DND-41 (cell line): ENCODE measurements at places on chromosomes 12 and 14.

- H3K27ac ChIP-seq = peak overlapping the region; percentile 18
- no peaks in the 10 kb centered on the region for H3K27me3 ChIP-seq
- no peak for DNase-seq
- H3K4me1 ChIP-seq = no peaks in the 10 kb centered on the region
Observed at GRCh38 chr14:56271970-56272369, 153.8 kb downstream of the PELI2 start.

- no peaks in the 10 kb centered on the region for H3K27me3 ChIP-seq
- no peaks in the 10 kb centered on the region for H3K4me1 ChIP-seq
- no peak overlapping the region for H3K27ac ChIP-seq
- H3K36me3 ChIP-seq = peaks cover 36% of the 10 kb centered on the region
- DNase-seq = no peak
- no peak overlapping the region for H3K4me3 ChIP-seq
Observed at GRCh38 chr14:71625891-71626701, 306.1 kb upstream of the RGS6 start.

GRCh38 chr14:49940808-49941421 is 48.0 kb downstream of the ARF6 start:
- H3K4me1 ChIP-seq = peaks cover 19% of the 10 kb centered on the region
- no peaks in the 10 kb centered on the region for H3K36me3 ChIP-seq
- H3K4me3 ChIP-seq = no peak overlapping the region
- 0 out of 2 replicates have a peak overlapping the region, but pooled peaks have one; percentile 45 for H3K27ac ChIP-seq
- H3K27me3 ChIP-seq = no peaks in the 10 kb centered on the region
- DNase-seq = no peak

GRCh38 chr14:20969336-20969735 is 14.0 kb downstream of the RNASE2 start:
- no peak for DNase-seq
- no peaks in the 10 kb centered on the region for H3K36me3 ChIP-seq
- H3K4me3 ChIP-seq = no peak overlapping the region
- no peak overlapping the region for H3K27ac ChIP-seq
- peaks cover 17% of the 10 kb centered on the region for H3K4me1 ChIP-seq

GRCh38 chr14:95903165-95903564 is 26.5 kb downstream of the TUNAR start:
- no peaks in the 10 kb centered on the region for H3K4me1 ChIP-seq
- no peak overlapping the region for H3K4me3 ChIP-seq
- DNase-seq = no peak
- no peak overlapping the region for H3K27ac ChIP-seq
- H3K36me3 ChIP-seq = no peaks in the 10 kb centered on the region

- H3K27me3 ChIP-seq = no peaks in the 10 kb centered on the region
- H3K36me3 ChIP-seq = peaks cover 5% of the 10 kb centered on the region; the same call in 1 of the 2 replicates
- peak overlapping the region; percentile 78 for H3K27ac ChIP-seq
- DNase-seq = peak; percentile 46
- H3K4me3 ChIP-seq = peak overlapping the region; percentile 98
Observed at GRCh38 chr12:62466018-62466593, 520 bp upstream of the MON2 start.

DNA sequence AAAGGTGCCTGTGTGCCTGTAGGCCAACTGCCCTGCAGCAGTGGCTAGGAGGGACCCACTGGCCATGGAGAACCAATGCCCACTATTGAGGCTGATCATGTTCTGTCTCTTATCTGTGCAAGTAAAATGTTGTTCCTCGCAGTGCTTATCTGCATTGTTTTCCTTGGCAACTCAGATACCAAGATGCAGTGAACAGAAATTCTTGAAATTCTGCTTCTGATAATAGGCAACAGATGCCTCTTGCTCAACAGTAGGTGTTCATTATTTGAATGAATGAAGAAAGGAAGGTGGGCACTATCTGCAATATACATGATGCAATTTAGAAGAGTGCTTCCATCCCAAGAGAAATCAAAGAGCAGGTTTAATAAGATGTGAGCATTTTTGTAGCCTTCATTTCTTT is 232.2 kb downstream of the NUAK1 start:
- H3K4me3 ChIP-seq = no peak overlapping the region
- no peak overlapping the region for H3K27ac ChIP-seq
- H3K27me3 ChIP-seq = peaks cover 5% of the 10 kb centered on the region
- DNase-seq = no peak
- H3K4me1 ChIP-seq = no peaks in the 10 kb centered on the region

DNA sequence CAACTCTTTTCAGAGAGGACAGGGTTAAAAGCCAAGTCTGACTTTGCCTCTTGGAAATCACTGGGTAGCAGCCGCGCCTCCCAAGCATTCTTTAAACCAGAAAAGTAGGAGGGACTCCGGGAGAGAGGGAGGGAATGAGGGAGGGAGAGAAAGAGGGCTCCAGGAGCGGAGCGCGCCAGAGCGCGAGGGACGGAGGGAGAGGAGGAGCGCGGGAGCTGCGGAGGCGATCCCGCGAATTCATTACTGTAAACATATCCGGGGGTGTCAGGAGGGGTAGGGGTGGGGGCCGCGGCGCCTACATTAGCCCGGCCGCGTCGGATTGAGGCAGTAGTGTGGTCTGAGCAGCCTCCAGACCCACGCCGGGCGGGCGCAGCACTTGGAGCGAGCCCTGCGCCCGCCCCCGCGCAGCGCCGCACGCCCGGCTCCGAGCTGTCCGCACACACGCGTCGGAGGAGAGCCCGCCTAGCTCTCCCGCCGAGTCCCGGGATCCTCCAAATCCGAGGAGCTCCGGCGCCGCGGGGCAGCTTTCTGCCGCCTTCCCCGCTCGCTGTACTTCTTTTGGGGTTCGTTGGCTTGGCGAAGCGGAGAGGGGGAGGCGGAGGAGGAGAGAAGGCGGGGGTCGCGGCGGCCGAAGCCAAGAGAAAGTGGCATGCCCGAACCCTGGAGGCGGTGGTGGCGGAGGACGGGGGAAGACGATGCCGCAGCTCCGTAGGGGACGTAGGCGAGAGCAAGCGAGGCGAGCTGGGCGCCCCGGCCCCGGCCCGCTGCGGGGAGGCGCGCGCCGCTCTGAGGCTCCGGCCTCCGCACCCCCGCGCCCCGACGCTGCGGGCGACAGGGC is 3.3 kb downstream of the FLRT2 start:
- no peak overlapping the region for H3K27ac ChIP-seq
- H3K36me3 ChIP-seq = no peaks in the 10 kb centered on the region
- H3K4me3 ChIP-seq = no peak overlapping the region
- H3K27me3 ChIP-seq = no peaks in the 10 kb centered on the region

DNA sequence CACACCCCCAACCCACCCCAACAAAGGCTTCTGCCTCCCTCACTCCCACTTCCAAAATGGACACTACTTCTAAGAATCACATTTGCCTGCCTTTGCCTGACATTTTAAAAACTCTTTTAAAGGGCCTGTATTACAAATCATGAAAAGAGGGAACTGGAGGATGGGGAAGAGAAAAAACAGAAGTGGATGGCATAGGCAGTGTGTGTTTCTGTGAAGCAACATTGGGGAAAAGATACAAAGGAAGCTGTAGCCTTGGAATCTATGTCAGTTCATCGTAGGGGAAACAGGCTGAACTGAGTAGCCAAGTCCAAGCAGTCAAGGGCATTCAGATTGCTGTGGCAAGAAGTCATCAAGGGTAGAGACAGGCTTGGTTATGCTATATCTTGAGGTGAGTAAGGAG is 273.9 kb downstream of the BTG1 start:
- DNase-seq = no peak
- no peak overlapping the region for H3K4me3 ChIP-seq
- H3K4me1 ChIP-seq = peaks cover 9% of the 10 kb centered on the region

- H3K27ac ChIP-seq = no peak overlapping the region
- H3K27me3 ChIP-seq = no peaks in the 10 kb centered on the region
- H3K4me3 ChIP-seq = no peak overlapping the region
- no peak for DNase-seq
- H3K36me3 ChIP-seq = no peaks in the 10 kb centered on the region
Observed at GRCh38 chr12:60174476-60174875, 578.6 kb downstream of the SLC16A7 start.

- DNase-seq = no peak
- H3K4me3 ChIP-seq = no peak overlapping the region
- H3K27me3 ChIP-seq = no peaks in the 10 kb centered on the region
- no peak overlapping the region for H3K27ac ChIP-seq
- H3K4me1 ChIP-seq = peaks cover 8% of the 10 kb centered on the region
Observed at GRCh38 chr12:132449565-132450417, 40.2 kb upstream of the FBRSL1 start.

DNA sequence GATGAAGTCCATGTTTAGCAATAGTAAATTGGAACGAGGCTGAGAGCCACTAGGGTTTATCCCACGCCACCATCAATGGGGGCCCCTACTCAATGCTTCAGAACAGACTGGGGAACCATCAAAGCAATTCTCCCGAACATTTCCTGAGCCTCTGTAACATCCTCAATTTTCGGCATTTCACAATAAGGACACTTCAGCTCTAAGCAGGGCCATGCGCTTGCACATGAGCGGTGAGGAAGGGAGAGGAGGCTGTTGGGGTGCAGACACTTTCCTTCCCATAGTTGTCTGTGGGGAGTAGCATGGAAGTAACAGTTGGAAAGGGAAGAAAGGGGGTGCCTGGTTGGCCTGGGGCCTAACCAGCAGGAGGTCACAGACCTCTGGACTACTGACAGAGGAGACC is 129.9 kb upstream of the PRMT8 start:
- H3K4me1 ChIP-seq = no peaks in the 10 kb centered on the region
- H3K27me3 ChIP-seq = peaks cover 15% of the 10 kb centered on the region
- DNase-seq = no peak
- no peak overlapping the region for H3K27ac ChIP-seq

- no peaks in the 10 kb centered on the region for H3K27me3 ChIP-seq
- no peaks in the 10 kb centered on the region for H3K36me3 ChIP-seq
- no peak overlapping the region for H3K4me3 ChIP-seq
- no peak for DNase-seq
- no peak overlapping the region for H3K27ac ChIP-seq
Observed at GRCh38 chr12:58860056-58860787, 60.1 kb downstream of the LRIG3 start.

DNA sequence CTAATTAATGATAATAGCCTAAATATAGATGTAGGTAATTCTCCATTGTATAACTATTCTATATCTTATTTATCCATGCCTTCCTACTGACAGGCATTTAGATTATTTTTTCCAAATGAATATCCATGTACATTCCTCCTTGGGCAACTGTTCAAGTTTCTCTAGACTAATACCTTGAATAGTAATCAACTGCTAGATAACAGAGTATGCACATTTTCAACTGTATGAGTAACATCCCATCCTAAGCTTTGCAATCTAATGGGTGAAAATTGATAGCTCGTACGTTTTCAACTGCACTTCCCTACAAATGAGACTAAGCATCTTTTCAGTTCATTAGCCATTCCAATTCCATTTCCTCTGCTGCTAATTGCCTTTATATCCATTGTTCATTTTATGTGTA is 37.0 kb downstream of the YAF2 start:
- no peaks in the 10 kb centered on the region for H3K27me3 ChIP-seq
- H3K4me3 ChIP-seq = no peak overlapping the region
- no peak for DNase-seq
- peaks cover 29% of the 10 kb centered on the region for H3K36me3 ChIP-seq
- no peak overlapping the region for H3K27ac ChIP-seq
- H3K4me1 ChIP-seq = no peaks in the 10 kb centered on the region

GRCh38 chr14:25150401-25150800 is 100.5 kb upstream of the STXBP6 start:
- no peaks in the 10 kb centered on the region for H3K36me3 ChIP-seq
- no peak for DNase-seq
- no peaks in the 10 kb centered on the region for H3K4me1 ChIP-seq

DNA sequence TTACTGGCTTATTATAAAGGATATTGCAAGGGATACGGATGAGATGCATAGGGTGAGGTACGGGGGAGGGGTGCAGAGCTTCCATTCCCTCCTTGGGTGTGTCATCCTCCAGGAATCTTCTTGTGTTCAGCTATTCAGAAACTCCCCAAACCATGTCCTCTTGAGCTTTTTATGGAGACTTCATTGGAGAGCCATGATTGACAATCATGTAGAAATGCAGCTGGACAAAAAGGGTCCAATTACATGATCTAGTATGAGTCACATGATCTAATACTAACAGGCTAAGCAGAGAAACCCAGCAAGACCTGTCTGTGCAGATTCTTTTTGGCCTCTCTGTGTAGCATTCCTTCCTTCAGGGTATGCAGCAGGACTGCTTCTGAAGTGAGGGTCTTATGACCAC is 23.9 kb upstream of the FLVCR2 start:
- no peaks in the 10 kb centered on the region for H3K36me3 ChIP-seq
- no peak for DNase-seq
- H3K27ac ChIP-seq = no peak overlapping the region
- no peak overlapping the region for H3K4me3 ChIP-seq
- H3K27me3 ChIP-seq = peaks cover 2% of the 10 kb centered on the region
- no peaks in the 10 kb centered on the region for H3K4me1 ChIP-seq

GRCh38 chr12:93827669-93828068 is 150.5 kb downstream of the CRADD start:
- no peak for DNase-seq
- no peak overlapping the region for H3K4me3 ChIP-seq
- no peaks in the 10 kb centered on the region for H3K36me3 ChIP-seq
- peaks cover 12% of the 10 kb centered on the region for H3K4me1 ChIP-seq
- H3K27ac ChIP-seq = no peak overlapping the region

- no peaks in the 10 kb centered on the region for H3K27me3 ChIP-seq
- no peak overlapping the region for H3K27ac ChIP-seq
- no peak overlapping the region for H3K4me3 ChIP-seq
- no peak for DNase-seq
- no peaks in the 10 kb centered on the region for H3K4me1 ChIP-seq
- H3K36me3 ChIP-seq = 0 out of 2 replicates have a peak, but pooled peaks cover 9% of the 10 kb centered on the region
Observed at GRCh38 chr12:113812411-113813228, 153.5 kb downstream of the RBM19 start.

GRCh38 chr14:103317976-103318580 is 16.0 kb upstream of the EIF5 start:
- H3K27me3 ChIP-seq = peaks cover 16% of the 10 kb centered on the region
- no peaks in the 10 kb centered on the region for H3K4me1 ChIP-seq
- H3K27ac ChIP-seq = no peak overlapping the region
- no peak for DNase-seq
- H3K4me3 ChIP-seq = no peak overlapping the region

DNA sequence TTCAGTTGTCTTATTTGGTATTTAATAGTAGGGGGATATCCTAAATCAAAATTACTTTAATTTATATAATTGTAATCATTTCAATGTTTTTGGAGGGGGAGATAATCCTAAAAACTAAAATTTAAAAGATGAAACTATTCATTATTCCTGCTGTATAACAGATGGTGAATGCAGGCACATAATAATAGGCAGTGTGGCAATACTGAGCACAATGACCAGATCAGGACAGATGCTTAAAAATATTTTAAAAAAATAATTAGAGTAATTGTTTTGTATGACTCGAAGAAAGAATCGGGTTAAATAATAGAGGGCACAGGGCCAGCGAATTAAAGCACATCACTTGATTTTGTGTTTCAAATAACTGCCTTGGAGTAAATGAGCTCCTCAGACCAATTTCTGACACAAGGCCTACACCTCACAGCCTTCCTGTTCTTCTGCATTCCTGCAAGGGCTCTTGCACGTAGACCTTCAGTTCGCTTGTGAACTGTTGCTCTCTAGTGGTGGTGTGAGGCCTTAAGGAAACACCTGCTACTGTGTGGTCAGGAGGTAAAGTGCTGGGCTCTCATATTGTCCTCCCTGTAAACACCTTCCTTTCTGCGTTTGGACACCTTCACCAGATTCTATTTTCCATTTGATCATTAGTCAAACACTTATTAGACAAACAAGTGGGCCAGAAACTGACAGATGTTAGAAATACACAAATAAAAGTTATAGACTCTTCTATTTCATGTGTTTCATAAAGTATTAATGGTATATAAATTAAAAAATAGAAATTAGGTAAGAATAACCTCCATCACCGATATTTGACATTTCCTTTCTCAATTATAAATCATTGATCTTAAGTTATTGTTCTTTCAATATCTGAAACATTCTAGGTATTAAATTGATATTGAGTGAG is 29.3 kb upstream of the KLRF1 start:
- peaks cover 26% of the 10 kb centered on the region for H3K4me1 ChIP-seq
- no peaks in the 10 kb centered on the region for H3K36me3 ChIP-seq
- H3K4me3 ChIP-seq = no peak overlapping the region
- no peak overlapping the region; the same call in 1 of the 2 replicates for H3K27ac ChIP-seq
